Iris pigment epithelial cell (primary cell): ENCODE measurements at places on chromosomes 5 and 9.

- peak; percentile 66 for DNase-seq
Observed at GRCh38 chr9:3436629-3437420, 89.0 kb downstream of the RFX3 start.

DNA sequence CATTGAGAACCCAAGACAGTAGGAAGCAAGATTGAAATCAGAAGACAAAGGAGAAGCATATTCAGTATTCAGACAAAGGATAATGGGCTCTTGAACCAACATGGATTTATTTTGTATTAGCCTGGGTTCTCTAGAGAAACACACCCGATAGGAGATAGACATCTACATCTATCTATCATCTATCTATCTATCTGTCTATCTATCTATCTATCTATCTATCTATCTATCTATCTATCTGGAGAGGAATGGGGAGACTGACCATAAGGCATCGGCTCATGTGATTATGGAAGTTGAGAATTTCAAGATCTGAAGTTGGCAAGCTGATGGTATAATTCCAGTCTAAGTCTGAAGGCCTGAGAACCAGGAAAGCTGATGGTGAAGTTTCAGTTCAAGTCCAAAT lies 13.4 kb downstream of the COX7C start:
- DNase-seq = no peak

DNA sequence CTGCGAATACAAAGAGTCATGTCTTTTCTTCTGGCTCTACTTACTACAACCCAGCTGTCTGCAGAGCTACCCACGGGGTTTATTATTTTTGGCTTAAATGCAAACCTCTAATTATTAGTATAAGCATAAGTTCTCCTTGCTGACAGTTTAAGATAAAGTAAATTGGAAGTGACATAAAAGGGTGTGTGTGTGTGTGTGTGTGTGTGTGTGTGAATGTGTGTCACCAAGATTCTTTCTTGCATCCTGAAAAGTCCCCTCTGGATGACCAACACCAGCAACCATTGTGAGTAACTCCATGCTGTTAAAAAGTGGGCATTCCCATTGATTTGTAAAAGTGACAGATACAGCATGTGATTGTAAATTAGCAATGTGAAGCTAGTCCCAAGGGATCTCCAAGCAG lies 803.8 kb upstream of the ZNF608 start:
- DNase-seq = peak; percentile 63

GRCh38 chr5:111337133-111337532 lies 112.9 kb downstream of the CAMK4 start:
- DNase-seq = no peak

GRCh38 chr9:135355521-135356011 lies 124.0 kb upstream of the PPP1R26 start:
- no peak for DNase-seq

- DNase-seq = no peak
Observed at GRCh38 chr5:43947935-43948334, 345.0 kb downstream of the NNT start.

DNA sequence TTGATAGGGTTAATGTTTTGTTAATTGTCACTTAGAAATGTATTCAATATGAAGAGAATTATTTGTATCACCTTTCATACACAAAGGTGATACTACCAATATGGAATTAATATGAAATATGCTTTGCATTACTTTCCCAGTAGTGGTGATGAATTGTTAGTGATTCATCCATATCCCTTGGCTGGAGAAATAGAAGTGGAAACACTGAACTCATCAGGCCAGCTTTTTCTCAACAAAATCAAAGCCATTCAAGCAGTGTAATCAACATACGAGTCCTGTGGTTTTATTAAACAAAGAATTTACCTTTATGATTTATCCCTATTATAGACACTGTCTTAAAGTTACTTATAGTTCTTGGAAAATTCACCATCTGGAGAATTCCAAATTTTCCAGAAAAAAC lies 264.0 kb upstream of the MEF2C start:
- peak; percentile 1 for DNase-seq
